ENCODE measurements at places on chromosomes 11 and 22. TPM values are rescaled to one million over a fixed set of nuclear protein-coding genes. Genes with fewer than 3 reads are reported as not detected.
A peak's percentile ranks its signal among the peaks of the same experiment; 100 is the strongest.

GRCh38 chr11:64648551-64648950 lies 57.5 kb downstream of the SLC22A12 start:
- DNase-seq = no peak
- H3K36me3 ChIP-seq = no peaks in the 10 kb centered on the region
- H3K4me1 ChIP-seq = no peaks in the 10 kb centered on the region
- H3K27ac ChIP-seq = no peak overlapping the region
- H3K4me3 ChIP-seq = no peak overlapping the region
- H3K27me3 ChIP-seq = no peaks in the 10 kb centered on the region

DNA sequence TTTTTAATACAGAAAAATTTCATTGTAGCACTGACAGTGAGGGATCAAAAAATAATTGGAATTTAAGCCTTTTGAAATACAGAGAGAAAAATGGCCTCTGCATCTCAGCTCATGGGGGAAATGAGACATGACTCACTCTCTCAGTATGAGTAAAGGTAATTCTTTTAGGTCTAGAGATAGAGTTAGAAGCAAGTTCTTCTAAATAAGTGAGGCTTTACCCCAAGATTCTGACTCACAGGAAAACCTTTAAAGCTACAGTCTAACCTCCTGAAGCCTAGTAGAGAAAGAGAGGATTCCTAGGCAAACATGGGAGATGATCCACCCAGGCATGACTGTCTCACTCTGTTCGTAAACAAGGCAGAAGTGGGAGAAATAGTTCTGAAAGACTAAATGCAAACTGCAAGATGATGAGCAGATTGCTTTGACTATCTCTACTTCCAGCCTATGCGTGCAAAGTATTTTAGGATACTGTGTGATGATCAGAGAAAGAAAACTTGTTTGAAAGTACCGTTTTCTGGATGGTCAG lies 1003.3 kb upstream of the CCDC90B start:
- H3K4me1 ChIP-seq = no peaks in the 10 kb centered on the region
- no peak overlapping the region for H3K4me3 ChIP-seq
- no peak for DNase-seq
- H3K27me3 ChIP-seq = no peaks in the 10 kb centered on the region

NNMT gene
- 51.2 TPM for total RNA-seq

RASSF10 gene
- 0.36 TPM for total RNA-seq

DNA sequence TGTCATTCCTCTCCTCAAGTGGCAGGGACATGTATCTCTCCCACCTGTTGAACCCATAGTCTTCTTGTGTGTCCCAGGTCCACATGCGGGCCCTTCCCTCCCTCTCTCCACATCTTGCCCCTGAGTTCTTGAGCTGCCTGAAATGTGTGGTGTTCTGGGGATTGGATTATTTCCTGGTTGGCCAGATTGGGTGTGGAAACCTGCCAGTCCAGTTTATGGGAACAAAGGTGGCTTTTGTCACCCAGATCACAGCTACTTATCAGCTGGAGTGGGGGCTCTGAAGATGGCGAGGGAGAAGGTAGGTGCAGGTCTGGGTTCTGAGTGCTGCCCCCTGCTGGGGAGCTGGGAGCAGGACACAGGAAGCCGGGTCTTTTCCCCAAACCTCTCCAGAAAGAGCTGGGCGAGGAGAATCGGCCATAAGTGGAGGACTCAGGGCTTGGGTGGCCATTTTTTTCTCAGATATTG lies 14.2 kb downstream of the DTX4 start:
- H3K4me1 ChIP-seq = peaks cover 27% of the 10 kb centered on the region
- H3K4me3 ChIP-seq = no peak overlapping the region
- H3K36me3 ChIP-seq = peaks cover 57% of the 10 kb centered on the region
- H3K27ac ChIP-seq = peak overlapping the region; percentile 67
- H3K27me3 ChIP-seq = no peaks in the 10 kb centered on the region
- DNase-seq = peak; percentile 45

DNA sequence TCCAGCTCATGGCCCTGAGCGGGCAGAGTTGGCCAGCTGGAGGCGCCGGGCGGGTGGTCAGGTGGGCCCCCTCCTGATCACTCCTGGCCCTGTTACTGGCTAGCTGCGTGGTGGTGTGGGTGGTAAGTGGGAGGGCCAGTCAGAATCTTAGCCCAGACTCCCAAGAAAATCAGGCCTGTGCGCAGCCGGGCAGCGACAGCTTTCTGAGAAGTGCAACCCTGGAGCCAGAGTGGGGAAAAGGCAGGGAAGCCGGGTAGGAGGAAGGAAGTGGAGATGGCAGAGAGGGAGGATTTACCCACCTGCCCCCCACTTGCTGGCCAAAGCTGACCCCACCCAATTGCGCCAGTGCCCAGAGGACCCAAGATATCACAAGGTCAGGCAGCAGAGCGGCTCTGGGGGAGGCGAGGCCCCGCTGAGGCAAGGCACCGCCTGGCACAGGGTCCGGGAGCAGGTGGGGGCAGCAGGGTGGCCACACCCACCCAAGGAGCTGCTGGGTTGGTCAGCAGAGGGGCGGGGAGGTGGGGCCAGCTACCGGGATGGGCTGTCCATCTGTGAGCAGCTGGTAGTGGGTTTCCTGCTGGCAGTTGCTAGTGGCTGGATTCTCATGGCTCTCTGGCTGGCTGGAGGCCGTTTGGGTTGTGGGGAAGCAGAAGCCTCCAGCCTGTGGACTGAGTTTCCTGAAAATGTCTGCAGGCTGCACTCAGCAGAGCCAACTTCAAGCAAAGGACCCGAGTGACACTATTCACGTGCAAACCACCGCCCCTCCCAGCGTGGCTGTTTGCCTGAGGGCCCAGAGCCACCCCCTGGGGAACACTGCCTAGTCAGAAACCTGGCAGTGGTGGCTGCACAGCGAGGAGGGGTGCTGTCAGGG lies 196.4 kb downstream of the IGLL1 start:
- no peak overlapping the region for H3K27ac ChIP-seq
- H3K27me3 ChIP-seq = no peaks in the 10 kb centered on the region
- DNase-seq = peak; percentile 83
- no peaks in the 10 kb centered on the region for H3K36me3 ChIP-seq
- H3K4me3 ChIP-seq = no peak overlapping the region

GRCh38 chr11:13233173-13233745 lies 44.3 kb upstream of the BMAL1 start:
- H3K27ac ChIP-seq = no peak overlapping the region
- DNase-seq = no peak
- H3K4me1 ChIP-seq = peaks cover 12% of the 10 kb centered on the region
- 0 out of 2 replicates have a peak, but pooled peaks cover 2% of the 10 kb centered on the region for H3K27me3 ChIP-seq
- no peaks in the 10 kb centered on the region for H3K36me3 ChIP-seq

GRCh38 chr22:50674130-50674500 lies 1.5 kb downstream of the SHANK3 start:
- H3K27ac ChIP-seq = no peak overlapping the region
- H3K4me1 ChIP-seq = no peaks in the 10 kb centered on the region
- H3K27me3 ChIP-seq = no peaks in the 10 kb centered on the region
- H3K4me3 ChIP-seq = no peak overlapping the region
- DNase-seq = no peak

DNA sequence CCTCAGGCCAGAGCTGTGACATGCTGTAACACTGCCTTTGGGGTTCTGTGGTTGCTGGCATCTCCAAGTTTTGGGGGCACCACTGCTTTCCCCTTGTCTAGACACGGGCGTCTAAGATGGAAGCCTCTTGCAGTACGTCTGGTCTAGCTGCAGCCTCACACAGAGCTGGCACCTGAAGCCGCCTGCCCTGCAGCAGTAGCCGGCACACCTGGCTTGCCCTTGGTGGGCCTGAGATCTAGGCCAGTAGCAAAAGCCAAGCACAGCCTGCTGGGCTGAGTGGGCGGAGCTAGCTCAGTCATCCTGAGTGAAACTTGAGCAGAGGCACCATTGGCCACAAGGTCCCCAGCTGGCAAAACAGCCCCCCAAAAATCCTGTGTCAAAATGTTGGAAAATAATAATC lies 154.2 kb downstream of the DLG2 start:
- H3K27me3 ChIP-seq = no peaks in the 10 kb centered on the region
- no peak for DNase-seq
- no peak overlapping the region for H3K27ac ChIP-seq
- no peaks in the 10 kb centered on the region for H3K4me1 ChIP-seq

DNA sequence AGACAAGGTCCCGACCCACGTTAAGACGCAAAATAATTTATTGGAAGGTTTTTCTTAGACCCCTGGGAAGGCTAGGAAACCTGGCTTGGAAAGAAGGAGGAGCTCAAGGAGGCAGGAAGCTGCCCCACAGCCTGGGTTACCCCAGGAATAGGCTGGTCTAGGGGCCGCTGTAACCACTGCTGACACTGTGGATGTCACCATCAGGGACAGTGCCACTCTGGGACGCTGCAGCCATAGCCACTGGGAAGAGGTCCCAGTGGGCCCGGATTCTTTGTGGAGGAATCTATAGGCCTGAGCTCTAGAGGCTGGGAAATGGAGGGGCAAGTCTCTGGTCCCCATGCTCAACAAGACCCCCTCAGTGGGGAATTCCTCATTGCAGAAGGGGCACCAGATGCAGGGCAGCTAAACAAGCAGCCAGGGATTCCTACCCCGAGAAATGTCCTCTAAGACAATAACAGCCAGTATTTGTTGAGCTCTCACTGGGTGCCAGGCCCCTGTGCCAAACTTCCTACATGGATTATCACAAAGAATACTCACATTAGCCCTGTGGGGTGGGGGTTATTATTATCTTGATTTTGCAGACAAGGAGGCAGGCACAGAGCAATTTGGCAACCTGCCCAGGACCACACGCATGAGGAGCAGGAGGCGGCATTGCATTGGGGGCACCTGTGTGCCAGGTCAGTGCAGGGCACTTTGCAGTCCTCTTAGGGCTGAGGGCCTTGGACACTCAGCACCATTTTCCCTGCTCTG lies 19.5 kb upstream of the CHKA start:
- no peaks in the 10 kb centered on the region for H3K27me3 ChIP-seq
- H3K4me3 ChIP-seq = no peak overlapping the region
- no peaks in the 10 kb centered on the region for H3K36me3 ChIP-seq
- H3K4me1 ChIP-seq = no peaks in the 10 kb centered on the region

- DNase-seq = no peak
- no peaks in the 10 kb centered on the region for H3K4me1 ChIP-seq
Measured at GRCh38 chr11:2831781-2832532, 53.6 kb downstream of the CDKN1C start.

- DNase-seq = no peak
- no peak overlapping the region for H3K4me3 ChIP-seq
- H3K36me3 ChIP-seq = no peaks in the 10 kb centered on the region
- H3K27ac ChIP-seq = no peak overlapping the region
Measured at GRCh38 chr22:32910429-32910772, 108.9 kb downstream of the TIMP3 start.

DNAJB7 gene
- not detected for total RNA-seq

- no peaks in the 10 kb centered on the region for H3K27me3 ChIP-seq
- H3K27ac ChIP-seq = no peak overlapping the region
- no peak overlapping the region for H3K4me3 ChIP-seq
- no peak for DNase-seq
Measured at GRCh38 chr11:91969486-91969885, 255.1 kb upstream of the FAT3 start.

DNA sequence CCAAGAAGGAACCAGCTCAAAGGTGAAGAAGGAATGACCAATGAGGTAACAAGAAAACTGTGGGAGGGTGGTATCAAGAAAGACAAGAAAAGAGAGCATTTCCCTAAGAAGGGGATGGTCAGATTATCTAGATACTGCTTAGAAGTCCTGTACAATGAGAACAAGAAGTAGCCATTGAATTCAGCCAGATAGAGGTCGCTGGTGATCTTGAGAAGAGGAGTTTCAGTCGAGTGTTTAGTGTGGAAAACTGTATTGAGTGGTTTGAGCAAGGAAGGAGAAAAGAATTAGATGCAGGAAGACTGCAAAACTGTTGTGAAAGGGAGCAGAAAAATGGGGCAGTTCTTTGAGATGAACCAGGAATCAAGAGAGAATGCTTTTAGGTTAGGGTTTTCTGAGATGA lies 74.6 kb upstream of the FAT3 start:
- no peaks in the 10 kb centered on the region for H3K36me3 ChIP-seq
- peak; percentile 14 for DNase-seq
- no peaks in the 10 kb centered on the region for H3K4me1 ChIP-seq
- no peak overlapping the region for H3K4me3 ChIP-seq
- H3K27me3 ChIP-seq = no peaks in the 10 kb centered on the region

GRCh38 chr11:126140926-126141280 lies 70.5 kb downstream of the RPUSD4 start:
- H3K4me3 ChIP-seq = peak overlapping the region; percentile 25
- no peaks in the 10 kb centered on the region for H3K36me3 ChIP-seq
- peak; percentile 65 for DNase-seq
- peak overlapping the region; percentile 91 for H3K27ac ChIP-seq
- peaks cover 47% of the 10 kb centered on the region for H3K4me1 ChIP-seq

DNA sequence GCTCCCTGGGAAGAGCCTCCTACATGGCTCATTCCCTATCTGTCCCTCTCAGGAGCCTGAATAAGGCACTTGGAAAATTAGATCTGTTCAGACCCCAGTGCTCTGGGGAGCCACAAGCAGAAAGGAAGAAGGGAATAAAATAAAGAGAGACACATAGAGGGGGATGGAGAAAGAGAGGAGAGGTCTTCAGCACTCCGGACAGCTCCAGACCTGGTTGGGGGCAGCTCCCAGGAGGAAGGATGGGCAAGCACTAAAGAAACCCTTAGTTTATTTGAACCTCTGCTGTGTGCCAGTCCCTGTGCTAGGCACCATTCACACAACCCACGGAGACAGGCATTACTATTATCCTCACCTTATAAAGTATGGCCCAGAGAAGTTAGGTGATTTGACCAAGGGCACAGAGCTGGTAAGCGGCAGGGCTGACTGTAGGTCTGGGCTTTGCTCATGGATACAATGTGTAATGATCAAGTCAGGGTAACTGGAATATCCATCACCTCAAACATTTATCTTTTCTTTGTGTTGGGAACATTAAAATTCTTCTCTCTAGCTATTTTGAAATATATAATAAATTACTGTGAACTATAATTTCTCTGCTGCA lies 53.7 kb upstream of the LRRC32 start:
- peak; percentile 52 for DNase-seq
- no peaks in the 10 kb centered on the region for H3K36me3 ChIP-seq
- no peak overlapping the region for H3K4me3 ChIP-seq
- H3K27ac ChIP-seq = no peak overlapping the region
- H3K4me1 ChIP-seq = no peaks in the 10 kb centered on the region

DNA sequence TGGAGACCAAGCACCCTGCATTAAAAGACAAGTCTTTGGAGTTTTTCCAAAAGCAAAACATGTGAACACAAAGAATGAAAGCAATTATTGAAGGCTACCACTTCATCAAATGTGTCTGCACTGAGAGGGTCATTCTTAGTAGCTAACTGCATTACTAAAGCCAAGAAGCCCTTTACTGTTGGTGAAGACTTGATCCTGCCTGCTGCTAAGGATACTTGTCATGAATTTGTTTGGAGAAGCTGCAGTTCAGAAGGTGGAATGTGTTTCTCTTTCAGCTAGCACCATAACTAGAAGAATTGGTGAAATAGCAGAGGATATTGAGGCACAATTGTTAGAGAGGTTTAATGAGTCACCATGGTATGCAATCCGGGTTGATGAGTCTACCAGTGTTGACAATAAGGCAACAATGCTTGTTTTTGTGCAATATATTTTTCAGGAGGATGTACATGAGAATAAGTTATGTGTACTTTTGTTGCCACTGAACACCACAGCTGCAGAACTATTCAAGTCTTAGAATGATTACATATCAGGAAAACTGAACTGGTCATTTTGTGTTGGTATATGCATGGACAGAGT lies 457.3 kb upstream of the ISX start:
- H3K27me3 ChIP-seq = no peaks in the 10 kb centered on the region
- no peak for DNase-seq
- no peaks in the 10 kb centered on the region for H3K36me3 ChIP-seq
- H3K4me1 ChIP-seq = no peaks in the 10 kb centered on the region
- no peak overlapping the region for H3K27ac ChIP-seq

CDC42BPG gene
- 0.03 TPM for total RNA-seq
